ENCODE measurements at places on chromosomes 11 and 22.

GRCh38 chr11:109426442-109427240 lies 4.7 kb downstream of the C11orf87 start:
- DNase-seq = no peak

DNA sequence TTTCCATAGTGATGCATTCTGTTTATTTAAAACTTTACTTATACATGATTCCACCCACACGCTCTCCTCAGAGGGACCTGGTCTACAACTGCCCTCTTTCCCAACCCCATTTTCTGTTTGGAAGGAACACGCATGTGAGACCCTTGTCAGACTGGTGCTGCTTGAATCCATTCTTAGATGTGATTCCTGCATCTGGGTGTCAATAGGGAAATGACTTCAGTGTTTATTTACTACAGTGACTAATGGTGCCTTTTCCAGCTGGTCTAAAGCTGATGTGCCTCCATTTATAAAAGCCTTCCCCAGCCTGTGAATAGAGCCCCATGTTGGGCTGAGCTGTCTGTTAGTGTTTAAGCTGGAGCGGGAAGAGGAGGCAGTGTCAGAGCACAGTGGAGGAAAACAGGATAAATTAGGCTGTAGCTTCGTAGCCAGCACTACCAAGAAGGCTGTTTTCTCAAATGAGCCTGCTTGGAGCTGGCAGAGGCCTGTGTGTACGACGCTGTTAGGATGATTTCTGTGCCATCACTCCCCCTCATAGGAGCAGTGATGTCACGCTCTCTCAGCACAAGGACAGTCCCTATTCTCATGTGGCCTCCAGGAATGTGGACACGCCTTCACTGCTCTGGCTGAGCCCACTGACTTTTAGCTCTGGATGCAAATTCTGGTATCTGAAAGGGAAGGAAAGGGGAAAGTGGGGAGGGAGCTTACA lies 18.9 kb upstream of the C11orf96 start:
- no peak for DNase-seq

- peak; percentile 67 for DNase-seq
These were observed at the start of gene PATZ1 for GRCh38 chr22:31346255-31346732. Gene PATZ1 (minus strand): TSS chr22:31346346. CDS start chr22:31345602, 744 bp downstream.

DNA sequence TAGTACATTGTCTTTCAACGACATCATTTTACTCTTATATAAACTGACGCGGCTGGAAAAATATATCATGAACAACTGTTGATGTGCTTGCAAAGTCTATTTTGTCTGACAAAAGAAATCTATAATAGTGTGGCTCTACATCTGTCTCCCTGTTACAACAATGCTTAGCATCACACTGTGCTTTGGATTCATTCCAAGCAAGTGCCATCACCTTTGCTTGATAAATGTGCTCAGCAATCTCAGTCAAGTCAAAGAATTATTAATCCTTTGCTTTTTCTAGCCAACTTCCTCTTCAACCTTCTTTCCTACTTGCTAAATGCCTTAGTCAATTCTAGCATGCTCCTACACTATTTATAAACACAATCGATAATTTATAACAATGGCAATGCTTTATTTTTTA lies 140.5 kb downstream of the FCHSD2 start:
- no peak for DNase-seq

- no peak for DNase-seq
These were observed 4.4 kb downstream of the MRGPRE start for GRCh38 chr11:3227568-3228444.

GRCh38 chr22:35064664-35065063 lies 1.3 kb upstream of the ISX start:
- no peak for DNase-seq
